Skin of body (tissue), 3 donors: ENCODE measurements at places on chromosomes 12 and 14.

GRCh38 chr14:52046376-52046917 is 22.4 kb downstream of the NID2 start:
- no peak for DNase-seq

GRCh38 chr14:94018308-94018707 is 7.8 kb upstream of the OTUB2 start:
- no peak for DNase-seq

DNA sequence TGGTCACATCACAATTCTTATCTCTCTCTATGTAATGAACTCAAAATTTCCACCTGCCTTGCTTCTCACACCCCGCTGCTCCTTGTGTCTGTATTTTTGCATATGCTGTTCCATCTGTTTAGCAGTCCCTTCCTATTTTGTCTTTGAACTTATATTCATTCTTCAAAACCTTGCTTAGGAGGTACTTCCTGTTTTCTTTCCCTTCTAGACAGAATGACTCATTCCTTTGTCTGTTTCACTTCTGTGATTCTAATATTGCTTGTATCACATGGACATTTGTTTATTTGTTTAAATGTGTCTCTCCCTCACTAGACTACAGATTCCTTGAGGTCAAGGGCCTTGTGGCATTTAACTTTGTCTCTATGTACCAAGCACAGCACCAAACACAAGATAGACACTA is 424.2 kb downstream of the ETNK1 start:
- DNase-seq, result no peak

GRCh38 chr12:83099436-83099835 is 412.7 kb downstream of the TMTC2 start:
- no peak for DNase-seq

DNA sequence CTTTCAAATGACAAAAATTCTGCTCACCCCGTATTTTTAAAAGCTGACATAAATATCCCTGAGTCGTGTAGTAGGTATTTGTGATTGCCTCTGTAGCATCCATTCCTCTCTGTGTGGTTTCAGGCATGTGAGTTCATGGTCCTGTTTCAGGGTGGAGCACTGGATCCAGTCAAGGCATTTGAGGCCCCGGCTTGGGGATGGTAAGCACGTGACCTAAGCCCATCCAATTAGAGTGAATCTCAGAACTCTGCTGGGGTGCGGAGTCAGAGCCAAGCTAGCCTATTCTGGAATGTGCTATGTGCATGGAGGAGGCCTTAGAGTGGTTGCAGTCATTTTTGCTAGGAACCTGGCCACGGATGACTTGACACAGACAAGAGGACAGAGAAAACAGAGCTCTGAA is 4.3 kb upstream of the CSRP2 start:
- no peak for DNase-seq
